Renal pelvis (tissue), 12 donors: ENCODE measurements at places on chromosomes 6 and 20. TPM values are rescaled to one million over a fixed set of nuclear protein-coding genes. Genes with fewer than 3 reads are reported as not detected.

The TRIM15 gene
- not detected for polyA plus RNA-seq

The C6orf58 gene
- 1.3 TPM for polyA plus RNA-seq

The DLK2 gene
- polyA plus RNA-seq, result 1.6 TPM

The GJA1 gene
- 58.5 TPM for polyA plus RNA-seq

The PTCRA gene
- 0.41 TPM for polyA plus RNA-seq

The RSPO3 gene
- 15.2 TPM for polyA plus RNA-seq

The RHAG gene
- polyA plus RNA-seq, result 0.88 TPM

The DLL1 gene
- polyA plus RNA-seq, result 11.3 TPM

The RAMACL gene
- 0.25 TPM for polyA plus RNA-seq

The SLC22A23 gene
- 10.7 TPM for polyA plus RNA-seq

The HLA-DRB1 gene
- polyA plus RNA-seq, result 48.7 TPM

The TRIM31 gene
- not detected for polyA plus RNA-seq

The TSHZ2 gene
- polyA plus RNA-seq, result 13.9 TPM

The NCOA5 gene
- polyA plus RNA-seq, result 62.7 TPM

The HLA-A gene
- 179 TPM for polyA plus RNA-seq

The OPRL1 gene
- polyA plus RNA-seq, result 1.1 TPM
